ENCODE measurements at places on chromosomes 3 and 15. TPM values are rescaled to one million over a fixed set of nuclear protein-coding genes. Genes with fewer than 3 reads are reported as not detected.

DNA sequence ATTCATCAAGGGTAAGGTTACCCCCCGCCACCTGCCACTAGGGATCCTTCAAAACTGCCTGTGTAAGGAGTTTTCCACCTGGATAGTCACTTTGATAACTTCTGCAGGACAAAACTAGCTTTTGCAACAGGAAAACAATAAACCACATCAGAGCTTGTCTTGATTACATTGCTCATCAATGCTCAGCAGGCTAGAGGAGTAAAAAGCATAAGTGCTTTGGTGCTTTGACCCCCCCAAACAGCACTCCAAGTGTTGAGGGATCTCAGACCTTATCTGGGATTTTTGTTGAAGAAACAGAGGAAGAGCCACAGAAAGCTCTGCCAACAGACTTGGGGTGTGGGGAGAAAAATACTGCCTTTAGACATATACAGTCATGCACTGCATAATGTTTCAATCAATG, 10.8 kb upstream of the PHLDB2 start:
- DNase-seq: no peak

- DNase-seq: no peak
These were observed 5.2 kb downstream of the SLC49A4 start for GRCh38 chr3:122800031-122800430.

DNA sequence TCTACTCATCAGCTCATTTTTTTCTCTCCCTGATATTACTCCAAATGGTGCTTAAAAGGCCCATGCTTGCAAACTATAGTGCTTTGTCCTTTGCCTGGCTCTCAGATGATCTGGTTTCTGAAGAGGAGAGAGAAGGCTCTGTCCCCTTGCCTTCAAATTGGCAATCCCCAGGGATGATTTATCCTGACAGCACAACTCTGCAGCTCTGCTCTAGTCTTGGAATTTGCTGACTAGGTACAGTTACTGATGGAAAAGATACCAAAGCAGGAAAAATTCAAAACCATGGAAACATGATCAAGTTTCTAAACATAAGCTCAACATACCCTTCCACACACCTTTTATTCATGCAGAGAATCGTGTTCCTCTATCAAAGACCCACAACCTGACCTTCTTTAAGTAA, 106.7 kb upstream of the CADPS start:
- DNase-seq: no peak

Gene TRIM69
- polyA plus RNA-seq: 22.3 TPM

DNA sequence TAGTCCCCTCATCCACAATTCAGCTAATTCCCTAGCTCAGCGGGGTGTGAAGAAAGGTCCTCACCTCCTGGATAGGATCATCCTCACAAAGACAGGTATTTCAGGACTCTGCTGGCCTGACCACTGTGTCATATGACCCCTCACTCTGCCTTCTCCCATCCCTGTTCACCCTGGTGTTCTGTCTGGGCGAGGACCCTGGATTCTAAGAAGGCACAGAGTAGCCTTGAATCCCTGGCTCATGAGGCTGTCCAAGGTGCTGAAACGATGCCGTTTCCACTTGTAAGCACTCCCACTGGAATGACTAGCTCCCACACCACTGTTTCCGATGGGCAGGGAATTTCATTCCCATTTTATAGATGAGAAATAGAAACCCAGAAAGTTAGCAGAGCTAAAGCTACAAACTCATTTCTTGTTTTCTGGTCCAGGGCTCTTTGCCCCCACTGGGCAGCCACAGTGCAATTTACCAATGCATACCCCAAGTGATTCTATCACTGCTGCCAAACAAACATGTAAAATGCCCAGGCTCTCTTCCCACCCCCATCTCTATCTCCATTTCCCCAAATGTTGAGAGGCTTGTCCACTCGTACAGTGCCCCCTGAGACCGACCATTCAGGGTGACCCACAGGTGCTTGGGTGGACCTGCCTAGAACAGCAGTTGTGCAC, 83.2 kb downstream of the RAB11A start:
- no peak for DNase-seq

GRCh38 chr15:71647487-71647808, 162.9 kb upstream of the NR2E3 start:
- DNase-seq: no peak

- no peak for DNase-seq
These were observed 225.9 kb downstream of the OXSM start for GRCh38 chr3:26015752-26016151.

DNA sequence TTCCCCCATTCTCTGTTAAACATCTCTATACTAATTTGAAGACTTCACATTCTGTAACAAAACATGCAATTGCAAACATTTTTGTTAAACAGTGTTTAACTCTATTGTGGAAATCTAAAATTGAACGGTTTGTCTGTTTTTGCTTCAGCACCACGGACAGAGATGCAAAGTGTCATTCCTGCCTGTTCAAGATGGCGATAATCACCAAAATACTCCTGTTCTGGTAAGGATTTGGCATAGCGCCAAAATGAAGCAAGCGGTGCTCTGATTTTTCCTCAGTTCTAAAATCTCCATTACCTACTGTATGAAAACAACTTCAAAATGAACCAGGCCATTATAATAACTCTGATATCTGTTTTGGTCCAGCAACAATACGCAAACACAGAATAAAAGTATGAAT, 129.7 kb upstream of the TUSC7 start:
- no peak for DNase-seq

Gene HACL1
- 20.2 TPM for polyA plus RNA-seq

- DNase-seq: no peak
These were observed 265.6 kb downstream of the EBLN2 start for GRCh38 chr3:73327052-73327451.

DNA sequence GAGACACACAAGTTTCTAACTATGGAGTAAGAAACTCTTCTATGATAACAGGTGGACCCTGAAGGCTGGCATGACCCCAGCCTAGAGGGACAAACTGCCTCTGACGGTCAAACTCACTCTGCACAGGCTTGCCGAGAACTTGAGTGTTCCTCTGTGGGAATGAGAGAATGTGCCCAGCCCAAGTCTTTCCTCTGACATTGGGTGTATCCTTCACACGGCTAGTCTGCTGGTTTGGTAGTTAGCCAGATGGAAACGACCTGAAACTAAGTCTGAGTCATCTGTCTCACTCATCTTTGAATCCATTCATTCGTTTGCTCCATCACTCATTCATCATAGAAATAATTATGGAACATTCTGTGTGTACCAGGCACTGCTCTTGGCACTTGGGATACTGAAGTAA, 198.4 kb downstream of the ATP10A start:
- DNase-seq: no peak

- DNase-seq: no peak
These were observed 179.1 kb downstream of the THSD4 start for GRCh38 chr15:71294251-71294910.

GRCh38 chr3:158333736-158334135, 223.8 kb downstream of the RSRC1 start:
- no peak for DNase-seq

GRCh38 chr15:95284492-95284891, 1046.0 kb upstream of the NR2F2 start:
- DNase-seq: no peak

- no peak for DNase-seq
These were observed 686.6 kb downstream of the ROBO2 start for GRCh38 chr3:77726517-77726916.

GRCh38 chr3:176872771-176873209, 324.5 kb downstream of the TBL1XR1 start:
- no peak for DNase-seq

Gene STRA6
- 0.05 TPM for polyA plus RNA-seq

- no peak for DNase-seq
These were observed 716.1 kb downstream of the NSUN3 start for GRCh38 chr3:94778814-94779494.

GRCh38 chr3:46361408-46362283, 7.7 kb downstream of the CCR2 start:
- no peak for DNase-seq

- peak; percentile 10 for DNase-seq
These were observed 8.0 kb upstream of the PLXND1 start for GRCh38 chr3:129614435-129614834.

Gene PLS1
- polyA plus RNA-seq: 0.59 TPM

Gene TMEM266
- 12.1 TPM for polyA plus RNA-seq

DNA sequence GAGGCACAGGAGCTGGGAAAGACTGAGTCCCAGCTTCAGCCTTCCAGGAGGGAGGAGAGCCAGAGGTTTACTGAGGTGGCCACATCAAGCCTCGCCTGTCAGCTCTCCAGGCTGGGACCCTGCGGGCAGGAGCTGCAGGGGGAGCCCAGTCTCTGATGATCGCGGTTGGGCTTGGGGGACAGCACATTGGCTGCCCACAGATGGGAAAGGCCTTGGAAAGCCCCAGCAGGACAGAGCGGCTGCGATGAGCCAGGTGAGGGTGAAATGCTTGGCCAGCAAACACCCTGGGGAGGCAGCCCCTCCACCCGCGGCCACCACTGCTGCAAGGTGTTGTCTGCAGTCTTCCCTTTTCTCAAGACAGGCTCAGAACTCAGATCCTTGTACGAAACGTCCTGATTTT, 31.2 kb downstream of the SEC61A1 start:
- DNase-seq: no peak

DNA sequence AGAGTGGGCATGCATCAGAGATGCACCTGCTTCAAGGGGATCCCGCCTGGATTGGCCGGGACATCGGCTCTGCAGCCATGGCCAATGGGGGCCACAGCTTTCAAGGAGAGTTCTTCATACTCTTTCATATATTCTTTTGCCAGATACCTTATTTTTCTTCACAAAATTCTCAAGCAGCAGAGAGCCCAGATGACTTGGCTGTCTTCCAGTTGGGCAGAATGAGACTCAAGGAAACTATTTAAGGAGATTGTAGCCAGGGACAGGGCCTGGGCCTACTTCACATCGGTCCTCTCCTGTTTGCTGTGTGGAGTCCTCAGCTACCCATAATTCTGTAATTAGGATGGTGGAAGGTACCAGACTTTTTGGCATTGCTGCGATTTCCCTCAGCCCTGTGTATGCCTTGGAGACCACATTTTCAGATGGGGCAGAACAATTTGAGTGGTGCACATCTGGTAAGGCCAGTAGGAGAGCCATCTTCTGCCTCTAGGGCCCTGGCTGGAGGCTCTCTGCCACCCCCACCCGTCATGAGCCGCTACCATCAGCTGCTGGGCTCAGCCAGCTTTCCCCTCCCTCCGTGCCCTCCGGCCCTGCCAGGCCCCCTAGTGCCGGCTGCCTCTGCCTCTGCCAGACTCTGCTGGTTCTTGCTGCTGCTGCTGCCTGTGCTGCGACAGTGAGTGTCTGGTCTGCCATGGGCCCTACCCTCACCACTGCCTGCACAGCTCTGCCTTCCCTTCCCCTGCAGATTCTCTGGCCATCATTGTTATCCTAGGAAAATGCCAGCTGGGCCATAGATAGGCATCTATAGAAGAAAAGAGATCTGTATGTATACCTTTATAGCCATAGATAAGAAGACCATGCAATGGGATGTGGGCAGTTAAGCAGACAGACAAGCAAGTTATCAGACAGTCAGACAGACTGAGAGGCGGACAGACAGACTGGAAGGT, 6.7 kb downstream of the PLIN1 start:
- no peak for DNase-seq

Gene ADPRH
- polyA plus RNA-seq: 16.6 TPM

- DNase-seq: no peak
These were observed 27.6 kb upstream of the NRROS start for GRCh38 chr3:196611761-196612483.

DNA sequence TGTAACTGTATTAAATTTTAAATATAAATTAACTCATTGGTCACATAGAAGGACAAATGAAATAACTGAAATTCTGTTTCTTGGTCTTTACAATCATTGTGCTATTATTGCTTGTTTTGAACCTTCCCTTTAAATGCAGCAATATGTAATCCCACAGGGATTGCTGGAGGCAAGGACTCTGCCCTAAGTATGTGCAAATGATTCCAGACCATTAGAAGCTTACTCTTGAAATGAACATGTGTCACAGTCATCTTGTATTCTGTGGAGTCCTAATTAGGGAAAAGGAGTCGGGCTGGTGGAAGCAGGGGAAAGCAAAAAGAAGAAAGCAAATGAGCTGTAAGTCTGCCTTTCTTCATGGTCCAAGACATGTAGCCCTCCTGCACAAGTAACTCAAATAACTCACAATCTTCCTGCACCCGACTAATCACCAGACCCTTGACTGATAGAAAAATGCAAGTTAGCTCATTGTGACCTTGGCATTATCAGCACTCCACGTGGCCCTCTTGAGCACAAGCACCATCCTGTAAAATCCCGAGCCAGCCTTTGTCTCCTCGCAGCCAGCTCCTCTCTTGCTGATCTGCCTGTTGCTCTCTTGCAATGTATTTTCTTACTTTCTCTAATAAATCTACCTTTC, 2.3 kb upstream of the TMPRSS7 start:
- DNase-seq: no peak

GRCh38 chr3:34216711-34217335, 418.4 kb downstream of the PDCD6IP start:
- DNase-seq: no peak

DNA sequence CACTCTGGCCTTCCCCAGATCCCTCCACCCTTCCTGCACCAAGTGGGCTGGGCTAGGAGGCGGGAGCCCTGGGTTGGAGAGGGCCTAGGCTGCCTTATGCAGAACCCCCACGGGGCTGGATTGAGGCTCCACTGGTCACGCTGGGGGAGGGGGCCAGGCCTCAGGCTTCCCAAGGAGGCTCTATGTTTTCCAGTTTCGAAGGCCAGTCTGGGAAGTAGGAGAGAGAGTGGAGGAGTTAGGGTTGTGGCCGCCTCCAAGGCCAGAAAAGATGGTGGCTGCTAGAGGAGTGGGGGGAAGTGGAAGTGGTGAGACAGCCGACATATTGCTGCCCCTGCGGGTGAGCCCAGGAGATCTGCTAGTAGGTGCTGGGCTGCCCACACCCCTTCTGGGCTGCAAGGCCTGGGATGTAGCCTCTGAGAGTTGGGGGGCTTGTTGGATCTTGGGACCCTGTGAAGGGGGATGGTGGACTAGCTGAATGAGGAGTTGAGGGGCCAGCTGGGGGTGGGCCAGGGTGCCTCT, 1.2 kb downstream of the GNAI2 start:
- no peak for DNase-seq

DNA sequence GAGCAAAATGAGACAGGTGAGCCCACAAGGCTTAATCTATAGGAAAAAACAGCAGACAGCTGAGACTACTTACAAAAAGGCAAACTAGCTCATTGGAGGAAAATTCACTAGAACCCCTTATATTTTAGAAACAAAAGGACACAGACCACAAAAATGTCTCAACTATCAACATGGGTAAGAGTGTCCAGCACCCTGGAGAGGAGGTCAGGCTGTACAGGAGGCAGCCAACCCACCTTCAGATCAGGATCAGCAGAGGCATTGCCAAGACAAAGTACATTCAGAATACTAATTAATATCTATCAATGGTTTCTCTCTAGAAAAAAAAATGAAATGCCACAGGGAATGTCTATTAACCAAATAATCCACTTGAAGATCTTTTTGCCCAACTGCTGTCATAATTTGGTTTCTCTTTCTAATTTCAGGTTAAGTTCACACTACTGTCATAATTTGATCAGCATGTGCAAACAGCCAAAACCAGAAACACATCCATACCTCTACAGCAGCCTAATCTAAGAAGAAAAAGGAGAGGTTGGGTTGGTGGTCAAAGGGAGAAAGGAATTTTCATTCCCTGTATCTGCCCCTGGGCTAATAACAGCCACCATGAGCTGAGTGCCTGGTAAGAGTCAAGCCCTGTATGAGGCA, 26.0 kb upstream of the THBS1 start:
- no peak for DNase-seq

- DNase-seq: no peak
These were observed 68.9 kb downstream of the WWTR1 start for GRCh38 chr3:149588909-149589308.

- no peak for DNase-seq
These were observed 919.9 kb downstream of the NAALADL2 start for GRCh38 chr3:175778994-175779393.

- no peak for DNase-seq
These were observed 48.4 kb downstream of the EOMES start for GRCh38 chr3:27673701-27674100.

GRCh38 chr3:59979542-59979941, 929.7 kb upstream of the CFAP20DC start:
- DNase-seq: no peak
